GM23338 (cell line): ENCODE measurements at places on chromosomes 5 and 9. TPM values are rescaled to one million over a fixed set of nuclear protein-coding genes. Genes with fewer than 3 reads are reported as not detected.

SLC6A7 gene
- total RNA-seq = not detected in 2 replicates

FYB1 gene
- total RNA-seq = not detected in 2 replicates

SIL1 gene
- 5.9 and 11.5 TPM in 2 replicates for total RNA-seq

SOX30 gene
- 1.3 and 1.4 TPM in 2 replicates for total RNA-seq

DNA sequence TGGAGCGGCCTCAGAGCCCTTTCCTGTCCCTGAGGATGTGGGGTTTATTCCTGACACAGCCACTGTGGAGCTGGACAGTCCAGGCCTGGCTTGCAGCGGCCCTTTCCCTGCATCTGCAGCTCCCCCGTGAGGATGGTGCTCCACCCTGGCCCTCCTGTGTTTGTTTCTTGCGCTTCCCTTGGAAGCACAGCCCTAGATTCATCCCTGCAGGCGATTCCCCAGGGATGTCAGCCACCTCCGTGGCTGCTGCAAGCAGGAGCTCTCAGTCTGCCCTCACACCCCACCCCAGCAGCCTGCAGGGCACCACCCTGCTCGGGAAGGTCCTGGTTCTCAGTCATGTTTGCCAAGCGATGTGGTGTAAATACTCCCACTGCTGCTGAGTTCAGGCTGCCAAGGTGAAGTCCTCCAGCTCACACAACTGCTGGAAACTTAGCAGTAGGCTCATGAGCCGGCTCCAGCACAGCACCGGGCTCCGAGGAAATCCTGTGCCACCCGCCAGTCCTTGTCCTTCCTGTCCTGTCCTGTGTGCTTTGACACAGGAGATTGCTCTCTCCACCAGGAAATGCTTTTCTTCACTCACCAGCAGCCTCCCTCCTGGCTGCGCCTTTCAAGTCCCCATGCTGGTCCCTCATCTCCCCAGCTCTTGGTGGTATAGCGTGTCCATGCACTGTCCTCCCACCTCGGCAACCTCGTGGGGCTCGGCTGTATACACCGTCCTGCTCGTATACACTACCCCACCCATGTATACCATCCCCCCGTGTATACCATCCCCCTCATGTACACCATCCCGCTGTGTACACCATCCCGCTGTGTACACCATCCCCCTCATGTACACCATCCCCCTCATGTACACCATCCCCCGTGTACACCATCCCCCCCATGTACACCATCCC lies 16.2 kb downstream of the ROPN1L start:
- DNase-seq = peak; percentile 23

DNA sequence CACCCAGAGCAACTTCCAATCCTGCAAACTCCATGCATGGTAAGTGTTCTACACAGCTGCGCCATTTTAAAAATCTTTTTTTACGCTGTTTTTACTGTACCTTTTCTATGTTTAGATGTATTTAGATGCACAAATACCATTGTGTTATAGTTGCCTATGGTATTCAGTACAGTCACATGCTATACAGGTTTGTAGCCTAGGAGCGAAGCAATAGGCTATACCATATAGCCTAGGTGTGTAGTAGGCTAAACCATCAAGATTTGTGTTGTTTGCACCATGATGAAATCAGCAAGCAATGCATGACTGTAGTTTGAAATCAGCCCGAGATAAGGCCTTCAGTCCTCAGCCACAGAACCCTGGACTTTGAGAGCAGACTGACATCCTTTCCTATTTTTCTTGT lies 101.2 kb downstream of the LIX1 start:
- no peak for DNase-seq

DNA sequence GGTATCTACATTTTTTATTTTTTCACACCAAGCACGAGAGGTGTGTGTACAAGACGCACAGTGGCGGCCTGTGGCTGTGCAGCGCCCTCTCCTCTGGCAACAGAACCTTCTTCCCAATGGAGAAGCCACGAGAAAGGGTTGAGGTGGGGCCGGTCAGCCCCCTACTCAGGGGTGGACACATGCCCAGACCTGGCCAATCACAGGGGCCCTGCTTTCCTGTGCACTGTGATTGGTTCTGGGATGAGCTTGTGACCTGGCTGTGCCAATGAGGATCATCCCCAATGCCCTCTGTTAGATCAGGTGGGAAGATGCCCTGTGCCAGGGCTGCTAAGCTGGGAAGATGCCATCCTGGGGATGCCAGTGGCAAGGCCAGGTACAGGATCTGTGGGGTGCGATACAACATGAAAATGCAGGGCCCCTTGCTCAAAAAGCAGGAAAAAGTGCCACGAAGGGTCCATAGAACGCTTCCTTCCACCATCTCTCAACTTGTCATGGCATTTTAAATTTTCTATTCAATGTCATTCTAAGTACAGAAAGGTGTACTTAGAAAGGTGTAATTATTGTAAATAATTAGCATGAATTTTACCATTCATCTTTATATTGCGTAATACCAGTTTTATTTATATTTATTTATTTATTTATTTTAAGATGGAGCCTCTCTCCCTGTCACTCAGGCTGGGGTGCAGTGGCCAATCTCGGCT lies 15.4 kb downstream of the IER5L start:
- DNase-seq = no peak

GRCh38 chr5:112965733-112966306 lies 10.8 kb upstream of the DCP2 start:
- no peak for DNase-seq

DNA sequence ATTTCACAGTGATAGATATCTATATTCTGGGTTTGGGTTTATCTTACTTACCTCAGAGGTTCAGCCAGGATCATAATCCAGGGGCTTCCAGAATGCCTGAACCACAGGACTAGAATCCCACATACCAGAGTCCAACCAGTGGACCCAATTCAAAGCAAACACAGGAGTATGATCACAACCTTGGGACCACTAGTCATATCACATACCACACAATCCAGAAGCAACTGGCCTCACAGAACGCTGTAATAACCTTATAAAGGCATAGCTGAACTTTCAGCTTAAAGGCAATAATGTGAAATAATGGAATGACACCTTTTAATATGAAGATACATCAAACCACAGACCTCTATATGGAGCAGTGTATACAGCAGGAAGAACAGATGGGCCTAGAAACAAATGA lies 25.3 kb downstream of the RAPGEF6 start:
- DNase-seq = no peak

GRCh38 chr9:127612939-127613582 lies 984 bp downstream of the STXBP1 start:
- DNase-seq = peak; percentile 81

DNA sequence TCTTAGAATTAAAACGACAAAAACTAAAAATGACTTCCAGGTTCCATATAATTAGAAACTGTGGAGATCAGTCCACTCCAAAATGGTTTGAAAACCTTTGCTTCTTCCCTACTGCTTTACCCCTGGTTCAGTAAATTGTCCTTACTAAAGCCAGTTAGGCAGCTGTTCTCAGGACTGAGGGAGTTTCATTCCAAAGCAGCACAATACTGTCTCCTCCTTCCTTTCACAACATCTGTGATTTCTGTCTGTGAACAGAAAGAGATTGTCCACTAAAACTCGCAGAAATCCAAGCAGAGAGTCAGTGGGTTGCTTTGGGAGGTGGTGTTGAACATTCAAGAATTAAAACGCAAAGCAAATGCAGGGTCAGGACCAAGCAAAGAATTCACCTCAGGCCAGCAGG lies 740.8 kb upstream of the ZNF608 start:
- DNase-seq = no peak

DNA sequence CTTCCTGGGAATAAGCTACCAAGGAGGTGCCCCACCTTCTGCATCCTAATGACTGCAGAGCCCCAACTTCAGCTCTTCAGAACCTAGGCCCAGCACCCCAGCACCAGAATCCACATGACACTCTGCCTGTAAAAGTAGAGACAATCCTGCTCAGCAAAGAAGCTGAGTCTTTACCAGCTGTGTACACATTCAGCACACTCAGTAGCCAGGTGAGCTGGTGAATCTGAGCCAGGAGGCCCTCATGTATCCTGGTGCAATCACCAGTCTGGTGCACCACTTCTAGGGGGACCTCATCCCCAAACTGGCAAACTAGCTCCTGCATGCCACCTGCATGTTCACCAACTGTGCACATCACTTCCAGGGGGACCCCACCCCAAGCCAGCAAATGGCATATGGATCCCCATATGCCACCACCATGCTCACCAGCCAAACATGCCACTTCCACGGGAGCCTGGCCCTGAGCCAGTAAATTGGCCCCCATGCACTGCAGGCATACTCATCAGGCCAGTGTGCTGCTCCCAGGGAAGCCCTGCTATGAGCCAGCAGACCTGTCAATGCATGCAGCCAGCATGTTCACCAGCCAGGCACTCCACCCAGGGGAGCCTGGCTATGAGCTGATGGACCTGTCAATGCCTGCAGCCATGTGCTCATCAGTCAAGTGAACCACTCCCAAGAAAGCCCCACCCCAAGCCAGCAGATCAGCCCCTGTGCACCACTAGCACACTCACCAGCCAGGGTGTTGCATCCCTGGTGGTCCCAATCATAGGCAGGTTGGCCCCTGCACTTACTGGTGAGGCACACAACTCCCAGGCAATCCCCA lies 15.6 kb upstream of the BTNL9 start:
- no peak for DNase-seq

DNA sequence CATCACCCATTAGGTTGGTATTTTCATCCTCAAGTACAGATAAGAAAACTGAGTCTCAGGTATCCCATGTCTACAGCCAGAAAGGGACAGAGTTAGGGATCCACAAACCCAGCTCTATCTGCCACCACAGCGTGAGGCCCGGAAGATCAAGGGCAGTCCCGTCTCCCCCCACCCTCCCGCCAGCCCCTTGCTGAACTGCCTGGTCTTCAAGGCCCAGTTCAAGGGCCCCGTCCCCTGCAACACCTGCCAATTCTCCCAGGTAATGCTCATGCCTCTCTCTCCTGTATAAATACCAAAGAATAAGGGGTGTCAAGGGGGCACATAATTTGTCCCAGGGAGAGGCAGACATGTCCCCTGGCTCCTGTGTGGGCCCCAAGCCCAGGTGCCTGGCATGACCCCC lies 50.7 kb downstream of the AK8 start:
- DNase-seq = no peak

GRCh38 chr9:129335464-129336129 lies 157.5 kb upstream of the IER5L start:
- DNase-seq = peak; percentile 35

DNA sequence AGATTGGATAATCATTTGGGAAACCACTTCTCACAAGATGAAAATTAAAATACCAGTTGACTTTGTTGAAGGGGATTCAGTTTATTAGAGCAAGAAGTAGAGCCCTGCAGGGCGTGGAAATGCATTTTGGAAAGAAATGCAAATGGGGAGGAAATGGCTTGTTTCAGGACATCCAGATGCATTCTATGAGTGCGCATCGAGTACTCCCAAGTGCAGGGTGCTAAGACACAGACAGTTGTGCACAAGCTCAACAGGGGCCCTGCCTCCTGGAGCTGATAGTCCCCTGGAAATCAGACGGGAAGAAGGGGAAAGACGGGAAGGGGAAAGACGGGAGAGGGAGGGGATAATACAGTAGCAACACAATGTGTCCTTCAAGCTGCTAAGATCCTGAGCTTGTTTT lies 64.0 kb downstream of the NSUN2 start:
- DNase-seq = no peak

- DNase-seq = no peak
Measured at GRCh38 chr5:174167080-174167910, 121.8 kb downstream of the NSG2 start.

GRCh38 chr9:77128125-77128789 lies 49.1 kb upstream of the VPS13A start:
- peak; percentile 87 for DNase-seq

DNA sequence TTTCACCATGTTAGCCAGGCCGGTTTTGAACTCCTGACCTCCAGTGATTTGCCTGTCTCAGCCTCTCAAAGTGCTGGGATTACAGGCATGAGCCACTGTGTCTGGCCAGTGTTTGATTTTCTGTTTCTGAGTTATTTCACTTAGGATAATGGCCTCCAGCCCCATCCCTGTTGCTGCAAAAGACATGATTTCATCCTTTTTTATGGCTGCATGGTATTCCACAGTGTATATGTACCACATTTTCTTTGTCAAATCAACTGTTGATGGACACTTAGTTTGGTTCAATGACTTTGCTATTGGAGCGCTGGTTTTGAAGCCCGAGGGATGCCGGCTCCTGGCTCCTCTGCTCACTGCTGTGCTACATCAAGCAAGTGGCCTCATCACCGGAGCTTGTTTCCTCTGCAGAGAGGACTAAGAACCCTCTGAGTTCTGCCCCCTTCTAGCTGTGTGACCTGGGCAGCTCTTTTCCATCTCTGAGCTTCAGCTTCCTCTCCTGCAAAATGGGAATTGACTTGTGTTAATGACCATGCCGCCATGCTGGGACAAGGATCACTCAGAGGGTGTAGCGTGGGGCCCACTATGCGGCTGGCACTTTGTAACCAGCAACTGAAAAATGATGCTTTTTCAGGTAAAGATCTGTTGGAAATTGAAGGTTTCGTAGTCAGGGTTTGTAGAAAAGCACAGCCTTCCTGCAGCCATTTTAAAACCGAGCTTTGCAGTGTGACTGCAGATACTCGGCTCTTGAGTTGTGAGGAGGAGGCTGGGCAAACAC lies 4.6 kb upstream of the NEURL1B start:
- DNase-seq = no peak

DNA sequence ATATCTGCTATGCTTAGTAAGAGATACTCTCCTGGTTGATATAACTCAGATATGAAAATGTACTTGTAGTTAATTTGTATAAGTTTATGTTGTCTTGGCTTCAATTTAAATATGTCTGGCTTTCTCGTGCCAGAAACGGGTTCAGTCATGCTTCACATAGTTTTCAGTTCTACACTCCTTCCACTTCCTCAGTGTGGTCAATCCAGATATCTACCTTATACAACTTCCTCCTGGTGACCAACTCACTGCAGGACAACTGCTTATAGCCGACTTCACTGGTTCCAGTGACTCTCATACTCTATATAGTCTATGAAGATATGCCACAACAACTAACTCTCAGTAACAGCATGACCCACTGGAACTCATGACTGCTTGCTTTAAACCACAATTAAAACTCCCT lies 690.4 kb downstream of the SLCO4C1 start:
- no peak for DNase-seq

DNA sequence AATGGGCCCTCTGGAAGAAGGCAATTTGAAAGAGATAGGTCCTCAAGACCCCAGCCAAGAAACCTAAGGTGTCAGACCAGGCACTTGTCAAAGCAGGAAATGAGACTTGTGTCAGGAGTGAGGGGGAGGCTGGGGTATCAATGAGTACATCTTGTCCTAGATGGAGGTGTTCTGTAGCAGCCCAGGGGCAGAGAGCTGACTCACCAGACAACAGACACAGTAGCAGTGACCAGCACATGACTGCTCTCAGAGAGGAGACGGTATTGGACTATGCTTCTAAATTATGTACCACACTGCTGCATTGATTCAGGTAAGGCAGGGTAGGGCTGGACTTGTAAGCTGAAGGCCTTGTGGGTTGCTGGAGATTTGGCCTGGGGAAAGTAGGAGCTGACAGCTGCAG lies 551.2 kb upstream of the KLF4 start:
- no peak for DNase-seq

GRCh38 chr5:6218116-6218515 lies 160.2 kb downstream of the MED10 start:
- DNase-seq = no peak
